ENCODE measurements at places on chromosomes 3 and 15.
A peak's percentile ranks its signal among the peaks of the same experiment; 100 is the strongest.

DNA sequence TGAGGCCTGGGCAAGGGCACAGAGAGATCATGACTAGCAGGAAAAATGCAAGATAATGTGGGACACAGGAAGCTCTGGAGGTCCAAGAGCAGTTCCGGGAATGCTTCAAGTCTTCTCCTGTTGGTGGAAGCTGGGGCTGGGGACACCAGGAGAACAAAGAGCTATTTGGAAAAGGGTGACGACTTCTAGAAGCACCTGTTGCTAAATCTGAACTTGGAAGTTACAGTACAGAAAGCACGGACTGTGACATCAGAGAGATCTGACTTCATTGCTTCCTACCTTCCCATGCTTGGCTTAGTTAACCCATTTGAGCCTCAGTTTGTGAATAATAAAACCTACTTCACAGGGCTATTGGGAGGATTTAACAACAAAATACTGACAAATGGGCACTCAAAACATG lies 52.7 kb upstream of the NEO1 start:
- no peak for DNase-seq

- DNase-seq = no peak
Observed at GRCh38 chr15:45187578-45187893, 230 bp downstream of the SHF start.

- DNase-seq = no peak
Observed at GRCh38 chr3:107297597-107297996, 79.6 kb upstream of the CCDC54 start.

- no peak for DNase-seq
Observed at GRCh38 chr3:16127249-16127648, 47.2 kb upstream of the GALNT15 start.

- no peak for DNase-seq
Observed at GRCh38 chr3:127469760-127470159, 120.8 kb downstream of the TPRA1 start.

- DNase-seq = peak; percentile 7
Observed at GRCh38 chr15:37098468-37099318, 1.7 kb downstream of the MEIS2 start.

- DNase-seq = no peak
Observed at GRCh38 chr3:135083179-135083578, 288.1 kb downstream of the EPHB1 start.

- no peak for DNase-seq
Observed at GRCh38 chr15:58309963-58310928, 121.5 kb upstream of the LIPC start.

DNA sequence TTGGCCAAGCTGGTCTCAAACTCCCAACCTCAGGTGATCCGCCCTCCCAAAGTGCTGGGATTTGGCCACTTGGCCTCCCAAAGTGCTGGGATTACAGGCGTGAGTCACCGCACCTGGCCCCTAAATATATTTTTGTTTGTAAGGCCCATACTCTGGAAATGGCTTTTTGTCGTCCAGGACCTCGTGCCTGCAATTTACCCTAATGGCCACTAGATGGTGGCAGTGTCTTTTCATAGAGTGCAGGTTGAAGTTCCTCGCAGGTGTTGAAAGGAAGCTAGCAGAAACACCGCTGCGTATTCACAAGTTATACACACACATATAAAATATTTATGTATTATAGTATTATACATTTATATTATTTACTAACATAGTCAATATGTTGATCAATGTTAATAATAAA lies 97.2 kb downstream of the LRTM1 start:
- DNase-seq = peak; percentile 56

GRCh38 chr3:137264843-137265330 lies 307.1 kb downstream of the IL20RB start:
- no peak for DNase-seq

- DNase-seq = no peak
Observed at GRCh38 chr3:115652738-115653137, 29.4 kb downstream of the GAP43 start.

- DNase-seq = peak; percentile 46
Observed at GRCh38 chr15:59501597-59501996, 63.6 kb downstream of the FAM81A start.

GRCh38 chr3:196531418-196531817 lies 16.3 kb upstream of the SMCO1 start:
- DNase-seq = no peak

DNA sequence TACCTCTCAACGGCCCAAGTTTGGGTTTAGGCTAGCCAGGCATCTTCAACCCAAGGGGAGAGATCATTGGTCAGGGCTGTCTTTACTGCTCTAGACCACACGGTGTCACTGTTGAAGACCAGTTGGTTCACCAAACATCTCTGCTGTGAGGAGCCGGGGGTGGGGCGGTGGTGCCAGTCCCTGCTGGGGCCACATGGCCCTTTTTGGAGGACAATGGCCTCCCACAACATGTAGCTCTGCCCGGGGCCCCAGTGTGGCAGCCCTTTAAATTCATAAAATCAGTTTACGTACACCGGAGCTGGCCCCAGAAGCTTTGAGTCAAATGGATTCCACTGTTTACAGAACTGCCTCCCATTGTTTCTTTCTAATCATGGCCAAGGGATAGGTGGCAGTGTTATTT lies 19.1 kb upstream of the TM4SF18 start:
- DNase-seq = peak; percentile 49

DNA sequence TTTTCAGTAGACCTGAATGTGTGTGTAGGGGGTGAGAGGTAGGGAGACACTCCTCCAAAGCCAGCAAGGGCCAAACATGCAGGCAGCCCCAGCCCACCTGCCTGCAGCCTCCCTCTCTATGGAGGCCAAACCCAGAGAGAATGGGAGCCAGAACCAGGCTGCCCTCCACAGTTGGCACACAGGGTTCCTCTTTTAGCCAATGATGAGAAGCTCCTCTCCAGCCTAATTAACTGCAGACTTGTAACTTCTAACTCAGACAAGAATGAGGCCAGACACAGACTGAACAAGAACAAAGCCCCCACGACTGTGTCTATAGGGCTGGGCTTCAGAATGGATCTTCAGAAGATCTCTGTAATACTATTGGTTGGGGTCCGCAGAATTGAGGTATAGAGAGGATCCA lies 12.3 kb upstream of the TLE3 start:
- no peak for DNase-seq

DNA sequence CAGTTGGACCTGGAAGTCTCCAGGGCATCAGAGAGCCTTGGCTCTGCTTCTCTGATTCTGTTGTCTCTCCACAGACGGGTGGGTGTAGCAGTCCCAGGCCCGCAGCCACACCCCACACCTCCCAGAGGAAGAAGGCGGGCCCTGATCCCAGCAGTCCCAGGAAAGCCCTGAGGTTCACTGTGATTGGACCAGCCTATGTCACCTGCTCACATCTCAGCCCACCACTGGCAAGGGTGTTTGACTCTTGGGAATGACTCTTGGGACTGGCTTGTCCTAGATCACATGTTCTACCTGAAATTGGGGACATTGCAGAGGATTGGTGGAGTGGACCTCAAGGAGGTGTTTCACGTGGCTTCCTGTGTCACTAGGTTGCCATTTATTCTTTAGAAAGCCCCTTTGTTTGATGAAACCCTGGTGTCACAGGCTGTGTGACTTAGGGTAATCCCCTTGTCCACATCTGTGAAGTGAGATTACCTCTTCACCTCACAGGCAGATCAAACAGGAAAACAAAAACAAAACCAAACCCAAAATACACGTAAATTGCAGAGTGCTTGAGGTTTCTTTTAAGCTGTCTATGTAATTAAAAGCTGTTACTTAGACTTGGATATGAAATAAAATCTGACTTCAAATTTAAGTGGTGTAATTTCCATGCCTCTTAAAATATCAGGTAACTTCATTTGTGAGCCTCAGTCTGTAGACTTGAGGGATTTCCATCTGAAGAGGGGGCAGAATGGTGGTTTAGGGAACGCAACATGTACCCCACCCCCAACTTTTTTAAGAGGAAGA lies 26.7 kb downstream of the FLNB start:
- no peak for DNase-seq

DNA sequence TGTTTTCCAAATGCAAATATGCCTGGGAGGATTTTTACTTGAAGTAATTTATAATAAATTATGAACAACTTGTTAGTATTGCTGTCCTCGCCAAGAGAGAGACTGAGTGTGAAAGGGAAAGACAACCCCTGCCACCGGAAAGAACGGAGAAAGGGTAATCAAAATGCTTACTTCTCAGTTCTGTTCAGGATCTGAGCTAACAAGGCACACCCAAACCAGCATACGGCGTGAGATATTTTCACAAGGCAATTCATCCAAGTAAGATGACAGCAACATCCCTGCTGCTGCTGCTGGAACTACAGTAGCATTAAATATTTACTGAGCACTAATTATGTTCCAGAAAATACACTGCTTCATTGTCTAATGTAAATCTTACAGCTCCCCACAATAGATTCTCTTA lies 96.1 kb downstream of the KBTBD8 start:
- DNase-seq = no peak

DNA sequence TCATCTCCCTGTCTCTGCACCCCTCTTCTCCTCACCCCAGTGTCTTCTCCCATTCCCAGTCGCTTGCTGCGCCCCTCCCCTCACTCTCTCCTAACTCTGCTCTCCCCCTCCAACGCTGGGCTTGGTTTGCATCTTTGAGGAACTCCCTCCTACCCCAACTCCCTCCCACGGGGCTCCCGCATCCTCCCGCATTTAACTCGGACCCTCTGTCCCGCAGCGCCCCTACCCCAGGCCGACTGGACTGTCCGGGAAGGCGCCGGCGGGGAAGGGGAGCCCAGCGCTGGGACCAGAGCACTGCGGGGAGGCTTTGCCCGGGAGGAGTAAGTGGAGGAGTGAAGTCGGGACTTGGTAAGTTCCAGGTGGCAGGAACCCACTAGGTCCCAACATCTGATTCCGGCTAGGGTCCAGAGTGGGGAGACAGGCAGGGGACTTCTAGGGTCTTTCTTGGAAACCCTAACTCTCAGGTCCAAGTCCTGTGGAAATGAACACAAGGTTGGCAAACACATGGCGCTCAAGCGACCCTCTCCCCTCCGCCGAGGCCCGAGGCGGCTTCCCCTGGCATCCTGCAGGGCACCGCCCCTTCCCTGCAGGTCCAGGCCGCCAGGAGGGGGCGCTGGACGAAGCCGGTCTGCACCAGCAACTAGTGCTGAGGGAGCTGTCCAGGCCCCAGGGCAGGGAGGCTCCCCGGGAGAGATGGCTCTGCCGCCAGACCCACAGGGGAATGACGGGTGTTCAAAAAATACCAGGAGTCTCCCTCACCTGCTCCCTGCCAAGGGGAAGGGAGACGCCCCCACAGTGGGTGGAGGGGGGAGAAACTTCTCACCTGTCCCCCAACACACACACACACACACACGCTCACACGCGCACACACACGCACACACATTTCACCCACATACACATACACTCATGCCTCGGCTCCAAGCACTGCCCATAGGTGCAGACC lies 53.2 kb downstream of the LHFPL4 start:
- peak; percentile 63 for DNase-seq

GRCh38 chr3:154764856-154765640 lies 315.1 kb upstream of the MME start:
- DNase-seq = no peak

DNA sequence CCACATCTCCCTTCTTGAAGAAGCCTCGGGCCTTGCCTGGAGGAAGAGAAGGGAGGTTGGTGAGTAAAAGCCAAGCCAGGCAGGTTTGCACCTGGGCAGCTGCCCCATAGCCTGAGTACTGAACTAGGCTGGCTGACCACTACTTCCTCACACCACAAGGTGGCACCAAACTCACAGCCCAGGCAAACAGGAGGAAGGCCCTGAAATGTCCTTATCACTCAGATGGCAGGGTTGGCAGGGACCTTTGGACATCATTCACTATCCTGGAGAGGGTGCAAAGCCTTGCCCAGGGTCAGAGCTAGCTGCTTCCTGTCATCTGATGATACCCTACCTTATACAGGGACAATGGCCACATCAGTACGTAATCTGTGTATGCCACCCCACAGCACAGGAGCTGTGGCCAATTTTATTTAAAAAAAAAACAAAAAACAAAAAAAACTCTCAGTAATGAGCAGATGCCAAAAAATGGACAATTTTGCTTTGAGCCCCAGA lies 2.2 kb upstream of the GRAMD2A start:
- DNase-seq = peak; percentile 84

GRCh38 chr3:103410231-103410630 lies 975.4 kb downstream of the ZPLD1 start:
- DNase-seq = no peak

DNA sequence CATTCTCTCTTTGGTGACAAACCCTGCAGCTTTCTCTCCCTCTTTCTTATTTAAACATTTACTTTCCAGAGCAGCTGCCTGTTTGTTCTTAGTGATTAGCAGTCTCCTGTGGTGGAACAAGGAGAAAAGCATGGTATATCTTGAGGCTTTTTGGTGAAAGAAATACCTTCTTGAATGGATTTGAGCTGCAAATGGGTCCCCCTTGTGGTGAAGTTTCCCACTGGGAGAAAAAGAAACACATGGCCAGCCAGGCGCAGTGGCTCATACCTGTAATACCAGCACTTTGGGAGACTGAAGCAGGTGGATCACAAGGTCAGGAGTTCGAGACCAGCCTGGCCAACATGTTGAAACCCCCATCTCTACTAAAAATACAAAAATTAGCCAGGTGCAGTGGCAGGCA lies 48.3 kb upstream of the ACP3 start:
- peak; percentile 53 for DNase-seq

DNA sequence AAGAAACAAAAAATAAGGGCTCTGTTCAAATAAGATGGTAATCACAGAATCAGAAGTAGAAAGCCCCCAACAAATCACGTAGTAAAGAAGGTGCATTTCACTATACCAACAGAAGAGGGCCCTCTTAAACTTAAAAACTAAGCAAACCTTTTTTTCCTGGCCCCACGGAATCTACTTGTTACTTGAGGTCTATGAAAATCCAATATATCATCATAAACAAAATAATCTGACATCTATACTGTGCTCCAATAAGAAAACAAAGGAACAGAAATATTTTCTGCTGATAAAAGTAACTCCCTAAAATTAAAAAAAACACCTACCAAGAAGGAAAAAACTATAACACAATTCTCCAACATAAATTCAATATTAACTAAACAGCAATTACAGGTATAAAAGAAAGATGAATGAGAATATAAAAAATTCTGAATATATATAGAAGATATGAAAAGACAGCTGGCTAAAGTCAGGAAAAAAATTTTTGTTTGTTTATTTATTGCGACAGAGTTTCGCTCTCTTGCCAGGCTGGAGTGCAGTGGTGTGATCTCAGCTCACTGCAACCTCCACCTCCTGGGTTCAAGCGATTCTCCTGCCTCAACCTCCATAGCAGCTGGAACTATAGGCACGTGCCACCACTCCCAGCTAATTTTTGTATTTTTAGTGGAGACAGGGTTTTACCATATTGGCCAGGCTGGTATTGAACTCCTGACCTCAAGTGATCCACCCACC lies 81.8 kb downstream of the CLASP2 start:
- DNase-seq = peak; percentile 66

- DNase-seq = no peak
Observed at GRCh38 chr15:85727068-85727467, 67.7 kb downstream of the KLHL25 start.

DNA sequence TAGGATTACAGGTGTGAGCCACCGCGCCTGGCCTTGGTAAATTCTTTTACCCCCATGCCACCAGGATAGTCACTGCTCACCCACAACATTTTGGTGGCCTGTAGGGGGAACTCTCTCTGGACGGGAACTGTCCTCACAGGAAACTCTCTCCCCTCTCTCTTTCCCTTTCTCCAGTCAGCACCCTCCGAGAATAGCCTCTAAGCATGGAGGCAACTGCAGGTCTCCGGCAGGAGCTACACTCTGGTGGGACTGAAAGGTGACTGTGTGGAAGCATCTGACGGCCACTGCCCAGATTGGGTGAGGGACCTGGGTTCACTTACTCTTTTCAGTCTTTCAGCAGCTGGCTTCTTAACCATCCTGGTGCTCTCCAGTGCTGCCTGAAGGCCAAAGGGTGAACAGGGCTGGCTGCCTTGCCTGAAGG lies 21.3 kb downstream of the TRANK1 start:
- DNase-seq = peak; percentile 74

All from hematopoietic multipotent progenitor cell treated with erythropoietin and hydrocortisone succinate and interleukin-3 and kit ligand, for 8 days (in vitro differentiated cells).